NCI-H1048 (cell line): ENCODE measurements at places on chromosomes 3 and 15.

- no peak for DNase-seq
Observed at GRCh38 chr15:101136381-101137268, 115.2 kb downstream of the CHSY1 start.

- DNase-seq = no peak
Observed at GRCh38 chr15:68888419-68888818, 41.9 kb upstream of the SPESP1 start.

DNA sequence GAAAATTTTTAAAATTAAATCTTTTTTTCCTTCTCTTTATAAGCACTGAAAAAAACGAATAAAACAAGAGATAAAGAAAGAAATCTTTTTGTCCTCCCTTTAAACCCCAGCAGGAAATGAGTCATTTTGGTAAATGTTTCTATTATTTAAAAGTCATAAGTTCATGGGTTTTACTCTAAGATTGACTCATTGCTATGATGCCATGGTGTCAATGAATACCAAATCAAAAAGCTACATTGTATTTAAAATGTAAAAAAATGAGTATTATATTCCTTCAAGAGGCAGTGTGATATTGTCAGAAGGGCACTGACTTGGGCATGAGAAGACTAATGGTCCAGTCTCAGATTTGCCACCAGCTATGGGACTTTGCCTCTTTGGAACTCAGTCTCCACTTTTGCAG is 303.4 kb upstream of the DNAJC19 start:
- no peak for DNase-seq

DNA sequence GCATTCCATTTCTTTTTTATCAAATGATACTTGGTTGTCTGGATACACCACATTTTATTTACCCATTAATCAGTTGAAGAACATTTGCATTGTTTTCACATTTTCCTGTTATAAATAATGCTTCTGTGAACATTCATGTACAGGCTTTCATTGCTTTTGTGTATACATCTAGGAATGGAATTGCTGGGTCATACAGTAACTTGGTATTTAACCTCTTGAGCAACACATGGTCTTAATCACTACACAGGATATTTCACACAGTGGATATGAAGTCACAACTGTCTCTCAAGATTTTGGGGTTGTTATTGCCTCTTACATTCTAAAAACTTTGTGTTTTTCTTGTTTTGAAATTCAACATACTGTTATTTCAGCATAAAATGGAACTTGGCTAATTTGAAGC is 48.2 kb downstream of the C3orf85 start:
- no peak for DNase-seq

DNA sequence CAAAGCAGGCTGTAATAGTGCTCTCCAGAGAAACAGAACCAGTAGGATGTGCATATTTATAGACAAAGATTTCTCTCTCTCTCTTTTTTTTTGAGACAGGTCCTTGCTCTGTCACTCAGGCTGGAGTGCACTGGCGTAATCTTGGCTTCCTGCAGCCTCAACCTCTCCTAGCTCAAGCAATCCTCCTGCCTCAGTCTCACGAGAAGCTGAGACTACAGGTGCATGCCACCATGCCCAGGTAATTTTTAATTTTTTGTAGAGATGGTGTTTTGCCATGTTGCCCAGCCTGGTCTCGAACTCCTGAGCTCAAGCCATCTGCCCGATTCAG is 67.1 kb upstream of the CHD2 start:
- DNase-seq = no peak

GRCh38 chr3:48694610-48695392 is 9.1 kb upstream of the NCKIPSD start:
- DNase-seq = no peak

DNA sequence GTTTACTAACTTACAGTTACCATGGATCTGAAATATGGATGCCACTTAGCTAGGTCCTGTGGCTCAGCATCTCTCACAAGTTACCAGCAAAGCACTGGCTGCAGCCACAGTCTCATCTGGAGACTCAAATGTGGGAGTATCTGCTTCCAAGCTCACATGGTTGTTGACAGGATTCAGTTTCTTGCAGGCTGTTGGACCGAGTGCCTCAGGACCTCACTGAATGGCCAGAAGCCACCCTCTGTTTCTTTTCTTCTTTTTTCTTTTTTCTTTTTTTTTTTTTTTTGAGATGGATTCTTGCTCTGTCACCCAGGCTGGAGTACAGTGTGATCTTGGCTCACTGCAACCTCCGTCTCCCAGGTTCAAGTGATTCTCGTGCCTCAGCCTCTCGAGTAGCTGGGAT is 20.1 kb upstream of the AMOTL2 start:
- no peak for DNase-seq

DNA sequence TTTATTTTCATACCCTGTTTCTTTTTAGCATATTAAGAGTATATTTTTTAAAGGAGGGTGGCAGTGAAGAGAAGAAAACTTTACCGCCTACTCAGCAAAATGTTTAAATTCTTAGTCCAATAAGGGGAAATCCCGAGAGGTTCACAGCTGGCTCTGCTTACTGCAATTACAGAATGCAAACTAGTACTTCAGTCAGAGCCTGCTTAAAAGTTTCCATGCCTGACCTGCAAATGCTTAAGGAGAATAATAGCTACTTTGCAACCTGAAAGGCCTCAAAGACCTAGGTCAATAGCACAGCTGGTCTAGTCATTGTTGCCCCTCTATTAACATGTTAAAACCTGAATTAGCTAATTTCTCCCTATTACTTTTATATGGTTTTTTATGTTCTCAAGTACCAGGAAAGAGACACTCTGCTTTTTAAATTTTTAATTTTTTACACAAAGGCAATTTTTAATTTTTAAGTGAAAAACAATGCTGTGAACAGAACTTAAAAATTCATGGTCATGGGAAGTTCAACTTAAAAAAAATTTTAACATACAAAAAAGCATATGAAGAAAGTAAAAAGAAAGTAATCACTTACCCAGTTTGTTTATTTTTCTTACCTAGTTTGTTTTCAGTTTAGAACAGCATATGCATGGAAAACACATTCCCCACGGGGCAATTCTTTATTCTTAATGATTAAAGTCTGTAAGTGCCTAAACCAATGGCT is 79.2 kb downstream of the P3H2 start:
- no peak for DNase-seq

DNA sequence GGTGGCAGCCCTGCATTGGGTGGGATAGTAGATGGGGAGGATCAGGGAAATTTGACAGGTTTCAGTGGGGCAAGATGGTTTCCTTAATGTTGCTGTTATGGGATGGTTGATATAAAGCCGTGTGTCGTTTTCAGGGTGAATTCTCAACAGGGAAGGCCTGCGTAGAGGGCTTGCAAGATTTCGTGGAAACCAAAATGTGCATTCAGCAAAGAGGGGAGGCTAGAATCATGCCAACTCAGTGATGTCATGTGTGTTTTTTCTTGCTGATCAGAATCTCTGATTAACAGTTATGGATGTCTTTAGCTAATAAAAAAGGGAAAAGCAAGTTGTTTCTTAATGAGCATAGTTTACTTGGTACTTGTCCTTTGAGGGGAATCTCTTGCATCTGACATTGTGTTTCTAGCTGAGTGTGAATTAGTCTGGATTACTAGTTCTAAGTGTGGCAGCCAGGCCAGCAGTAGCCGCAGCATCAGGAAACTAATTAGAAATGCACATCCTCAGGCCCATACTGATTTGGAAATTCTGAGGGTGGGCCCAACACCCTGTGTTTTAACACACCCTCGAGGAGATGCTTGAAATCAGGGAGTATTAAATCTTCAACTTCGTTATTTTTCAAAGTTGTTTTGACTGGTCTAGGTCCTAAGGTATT is 24.8 kb downstream of the MRAS start:
- DNase-seq = no peak

GRCh38 chr3:101950510-101950909 is 101.2 kb downstream of the NFKBIZ start:
- no peak for DNase-seq

GRCh38 chr3:5531039-5531438 is 343.5 kb downstream of the EDEM1 start:
- no peak for DNase-seq

- no peak for DNase-seq
Observed at GRCh38 chr3:119352034-119352609, 57.9 kb downstream of the ARHGAP31 start.

DNA sequence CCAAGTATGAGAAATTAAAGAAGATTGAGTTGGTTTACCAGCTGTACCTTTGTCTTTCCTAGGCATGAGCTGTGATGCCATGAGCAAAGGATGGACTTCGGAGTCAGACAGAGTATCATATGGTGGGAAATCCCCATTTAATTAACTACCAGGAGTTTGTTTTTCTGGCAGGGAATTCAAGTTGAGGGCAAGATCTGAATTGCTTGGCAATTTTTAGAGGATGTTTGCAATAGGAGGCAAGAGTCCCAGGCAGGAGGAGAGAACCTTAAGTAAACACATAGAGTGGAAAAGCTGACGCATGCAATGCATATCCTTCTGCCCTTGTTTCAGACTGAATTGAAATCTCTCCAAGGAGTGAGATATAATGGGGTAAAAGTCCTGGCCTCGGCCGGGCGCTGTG is 569.7 kb upstream of the MDFIC2 start:
- no peak for DNase-seq

- DNase-seq = no peak
Observed at GRCh38 chr3:70531063-70531657, 218.7 kb upstream of the MDFIC2 start.

- DNase-seq = no peak
Observed at GRCh38 chr3:150268426-150269391, 139.4 kb upstream of the TSC22D2 start.

- DNase-seq = no peak
Observed at GRCh38 chr15:22918056-22918455, 62.1 kb downstream of the CYFIP1 start.

DNA sequence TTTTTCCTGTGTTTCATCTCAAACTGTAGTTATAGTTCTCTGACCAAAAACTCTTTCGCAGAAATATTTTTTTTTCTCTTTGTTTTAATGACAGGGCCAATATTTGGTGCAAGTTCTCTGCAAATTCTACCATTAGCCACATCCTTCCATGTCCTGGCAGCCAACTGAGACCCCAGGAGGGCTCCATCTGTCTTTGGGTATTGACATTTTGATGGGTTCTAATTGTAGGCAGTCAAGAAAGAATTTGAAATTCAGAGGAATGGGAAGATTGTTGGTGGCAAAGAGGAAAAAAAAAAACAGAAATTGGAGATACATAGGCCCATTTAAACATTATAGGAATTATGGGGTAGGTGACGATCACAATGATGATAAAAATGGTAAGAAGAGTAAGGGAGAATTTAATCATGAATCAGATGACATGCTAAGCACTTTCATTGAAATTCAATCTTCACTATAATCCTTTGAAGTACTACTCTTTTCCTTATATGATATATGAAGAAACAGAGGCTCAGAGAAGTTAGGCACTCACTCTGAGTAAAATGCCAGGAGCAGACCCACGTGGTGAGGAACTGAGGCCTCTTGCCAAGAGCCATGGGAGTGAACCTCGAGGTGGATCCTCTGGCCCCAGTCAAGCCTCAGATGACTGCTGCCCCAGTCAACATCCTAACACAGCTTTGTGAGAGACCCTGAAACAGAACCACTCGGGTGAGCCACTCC is 151.4 kb downstream of the PDZRN3 start:
- DNase-seq = no peak

DNA sequence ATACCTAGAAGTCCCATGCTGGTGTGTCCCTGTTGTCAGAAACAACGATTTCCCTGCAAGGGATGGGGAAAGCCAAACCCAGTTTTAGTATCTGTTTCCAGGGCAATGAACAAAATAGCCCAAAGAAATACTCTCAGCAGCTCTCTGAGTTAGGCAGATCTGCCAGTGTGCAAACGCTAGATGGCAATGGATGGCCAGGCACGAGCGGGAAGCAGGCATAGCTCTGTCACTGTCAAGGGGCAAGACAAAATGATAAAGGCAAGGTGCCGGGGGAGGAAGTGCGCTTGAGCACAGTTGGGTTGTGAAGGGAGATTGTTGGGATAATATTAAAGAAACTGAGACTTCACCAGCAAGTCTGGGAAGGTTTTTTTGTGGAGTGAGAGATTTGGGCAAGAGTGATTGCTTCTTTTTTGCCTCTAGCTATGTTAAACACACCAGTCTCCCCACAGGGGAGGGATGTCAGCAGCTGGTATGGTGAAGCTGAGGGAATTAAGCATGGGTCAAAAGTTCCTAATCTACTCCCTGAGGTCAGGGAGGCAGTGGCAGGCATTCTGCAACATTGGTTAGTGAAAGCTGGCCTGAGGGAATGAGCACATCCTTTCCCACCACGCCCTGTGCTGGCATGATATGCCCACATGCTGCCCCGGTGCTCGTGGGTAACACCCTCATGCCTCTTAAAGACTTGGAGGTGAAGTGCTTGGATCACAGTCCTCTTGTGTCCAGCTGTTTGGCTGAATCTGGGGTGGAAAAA is 117.5 kb downstream of the PDCD6IP start:
- DNase-seq = no peak

GRCh38 chr3:177351757-177352158 is 154.5 kb upstream of the TBL1XR1 start:
- DNase-seq = no peak
